Cardiac ventricle fibroblast (primary cell): ENCODE measurements at places on chromosomes 12 and 14. TPM values are rescaled to one million over a fixed set of nuclear protein-coding genes. Genes with fewer than 3 reads are reported as not detected.

The EEA1 gene
- 46.2 and 48.8 TPM in 2 replicates for total RNA-seq

The AMN gene
- total RNA-seq: 0.12 TPM in 1 of 2 replicates, not detected in the other

The ANO2 gene
- 0.05 and 0.25 TPM in 2 replicates for total RNA-seq

The ETFBKMT gene
- total RNA-seq: 2.6 and 4.1 TPM in 2 replicates

The OVCH1 gene
- total RNA-seq: 0.06 and 0.20 TPM in 2 replicates

The IL23A gene
- total RNA-seq: not detected in 2 replicates

The TEX22 gene
- 0.06 and 0.44 TPM in 2 replicates for total RNA-seq

The RAPGEF3 gene
- 1.2 and 1.9 TPM in 2 replicates for total RNA-seq

The SRRM4 gene
- total RNA-seq: not detected in 2 replicates

The PLCZ1 gene
- not detected in 2 replicates for total RNA-seq

The NEUROD4 gene
- total RNA-seq: not detected in 2 replicates

The SDR9C7 gene
- not detected in 2 replicates for total RNA-seq

The INSM2 gene
- total RNA-seq: not detected in 2 replicates

The FLVCR2 gene
- total RNA-seq: 3.7 and 4.6 TPM in 2 replicates

The PRKD1 gene
- total RNA-seq: 18.7 and 23.9 TPM in 2 replicates

The KRT6C gene
- not detected in 2 replicates for total RNA-seq

The TPPP2 gene
- total RNA-seq: not detected in 2 replicates

The P2RX2 gene
- total RNA-seq: not detected in 2 replicates

The GPRC5D gene
- not detected in 2 replicates for total RNA-seq
